ENCODE measurements at places on chromosomes 11 and 22.
A peak's percentile ranks its signal among the peaks of the same experiment; 100 is the strongest.

DNA sequence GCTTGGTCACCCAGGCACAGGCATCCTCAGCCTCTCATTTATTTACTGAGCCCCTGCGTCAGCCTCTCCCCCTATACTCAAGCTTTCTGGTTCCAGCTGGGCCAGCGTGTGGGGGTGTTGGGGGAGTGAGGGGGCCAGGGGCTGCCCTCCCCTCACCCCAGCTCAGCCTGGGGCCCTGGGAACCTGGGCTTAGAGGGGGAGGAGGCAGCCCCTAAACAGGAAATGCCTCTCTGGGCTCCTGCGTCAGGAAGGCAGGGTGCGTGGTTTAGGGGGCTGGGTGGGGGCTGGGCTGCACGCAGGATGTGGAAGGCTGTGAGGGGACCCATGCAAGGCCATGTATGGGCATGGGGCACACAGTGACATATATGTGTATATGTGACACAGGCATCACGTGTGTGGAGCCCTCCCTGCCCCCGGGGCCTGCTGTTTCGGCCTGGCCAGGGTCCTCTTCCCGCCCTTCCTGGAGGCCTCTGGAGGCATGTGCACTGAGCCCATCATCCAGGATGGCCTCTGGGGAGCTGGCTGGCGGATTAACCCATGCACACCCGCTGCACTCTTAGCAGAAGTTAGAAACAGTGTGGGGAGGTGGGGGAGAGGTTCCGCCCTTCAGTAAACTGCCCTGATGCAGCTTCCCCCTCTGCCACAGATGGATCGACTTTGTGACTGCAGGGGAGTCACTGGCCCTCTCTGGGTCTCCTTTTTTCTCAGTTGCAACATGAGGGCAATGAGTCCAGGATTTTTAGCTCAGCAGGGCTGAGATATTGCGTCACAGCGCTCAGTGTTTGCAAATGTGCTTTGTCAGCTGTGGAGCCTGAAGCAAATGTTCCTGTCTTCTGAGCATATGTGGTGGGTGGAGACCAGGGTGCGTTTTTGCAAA lies 1.1 kb upstream of the CD248 start:
- no peak for DNase-seq

- DNase-seq = no peak
Measured at GRCh38 chr22:30028731-30029130, 51.5 kb upstream of the HORMAD2 start.

- DNase-seq = no peak
Measured at GRCh38 chr11:88315981-88316441, 21.5 kb downstream of the CTSC start.

GRCh38 chr11:1410366-1411291 lies 20.9 kb downstream of the BRSK2 start:
- no peak for DNase-seq

DNA sequence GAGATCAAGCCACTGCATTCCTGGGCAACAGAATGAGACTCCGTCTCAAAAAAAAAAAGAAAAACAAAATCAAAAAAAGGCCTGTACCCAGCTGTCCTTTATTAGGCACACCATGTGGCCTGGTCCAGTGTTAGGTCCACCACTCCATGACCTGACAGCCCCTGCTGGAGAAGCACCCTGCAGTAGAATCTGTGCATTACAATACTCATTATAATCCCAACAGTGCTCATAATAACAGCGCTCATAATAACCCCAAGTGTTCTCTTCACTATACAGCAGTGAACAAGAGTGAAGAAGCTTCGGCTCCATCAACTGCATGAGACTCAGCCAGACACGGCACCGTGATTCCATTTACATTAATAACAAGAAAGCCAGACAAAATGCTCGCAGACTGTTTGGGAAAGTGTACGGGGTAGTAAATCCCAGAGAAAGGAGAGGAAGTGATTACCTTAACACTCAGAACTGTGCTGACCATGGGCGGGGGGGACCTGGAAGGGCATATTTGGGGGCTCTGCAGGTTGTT lies 8.9 kb upstream of the EHD1 start:
- no peak for DNase-seq

- no peak for DNase-seq
Measured at GRCh38 chr22:42892571-42893316, 35.7 kb upstream of the ARFGAP3 start.

DNA sequence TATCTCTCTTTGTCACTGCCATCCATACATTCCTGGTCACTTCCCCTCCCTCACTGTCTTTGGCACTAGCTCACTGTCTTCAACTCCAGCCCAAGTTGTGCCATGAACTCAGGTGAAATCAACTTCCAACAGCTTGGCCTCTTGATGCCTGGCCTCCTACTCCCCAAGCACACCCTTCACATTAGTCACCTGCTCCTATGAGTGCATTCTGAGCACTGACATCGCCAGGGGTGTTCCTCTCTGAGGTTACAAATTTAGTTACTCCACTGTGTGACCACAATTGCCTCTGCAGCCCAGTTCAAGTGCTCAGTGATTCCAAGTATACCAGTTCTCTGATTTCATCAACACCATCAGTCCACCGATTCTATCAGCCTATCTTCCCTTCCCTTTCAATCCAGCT lies 10.8 kb downstream of the DRD2 start:
- DNase-seq = no peak

DNA sequence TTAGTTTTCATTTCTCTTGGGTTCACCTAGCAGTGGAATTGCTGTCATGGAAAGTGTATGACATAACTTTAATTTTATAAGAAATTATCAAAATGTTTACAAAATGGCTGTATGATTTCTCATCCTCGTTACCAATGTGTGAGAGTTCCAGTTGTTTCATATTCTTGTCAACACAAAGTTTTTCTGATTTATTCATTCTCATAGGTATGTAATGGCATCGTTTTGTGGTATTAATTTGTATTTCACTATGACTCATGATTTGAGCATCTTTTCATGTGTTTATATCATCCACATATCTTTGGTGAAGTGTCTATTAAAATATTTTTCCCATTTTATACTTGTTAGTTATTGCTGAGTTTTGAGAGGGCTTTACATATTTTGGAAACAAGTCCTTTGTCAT lies 5.5 kb downstream of the FAM111B start:
- no peak for DNase-seq

GRCh38 chr11:3989921-3990290 lies 104.7 kb upstream of the RRM1 start:
- DNase-seq = no peak

GRCh38 chr11:57210781-57211180 lies 26.3 kb downstream of the APLNR start:
- no peak for DNase-seq

DNA sequence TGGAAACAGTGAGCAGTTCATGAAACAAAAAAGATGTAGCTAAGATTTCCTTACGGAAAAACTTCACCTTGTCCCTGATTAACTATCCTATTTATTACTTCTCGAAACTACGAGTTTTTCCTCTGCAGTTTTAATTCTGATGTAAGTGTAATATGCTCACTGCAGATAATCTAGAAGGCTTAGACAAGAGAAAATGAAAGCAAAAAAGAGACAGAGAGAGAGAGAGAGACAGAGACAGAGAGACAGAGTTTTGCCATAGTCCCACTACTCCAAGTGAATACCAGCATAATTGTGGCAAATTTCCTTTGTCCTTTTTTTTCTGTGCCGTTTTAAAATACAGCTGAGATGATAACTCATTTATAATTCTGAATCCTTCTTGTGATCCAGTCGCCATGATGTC lies 24.8 kb downstream of the FSHB start:
- DNase-seq = no peak

GRCh38 chr22:40482391-40482790 lies 112.0 kb downstream of the SGSM3 start:
- DNase-seq = no peak

DNA sequence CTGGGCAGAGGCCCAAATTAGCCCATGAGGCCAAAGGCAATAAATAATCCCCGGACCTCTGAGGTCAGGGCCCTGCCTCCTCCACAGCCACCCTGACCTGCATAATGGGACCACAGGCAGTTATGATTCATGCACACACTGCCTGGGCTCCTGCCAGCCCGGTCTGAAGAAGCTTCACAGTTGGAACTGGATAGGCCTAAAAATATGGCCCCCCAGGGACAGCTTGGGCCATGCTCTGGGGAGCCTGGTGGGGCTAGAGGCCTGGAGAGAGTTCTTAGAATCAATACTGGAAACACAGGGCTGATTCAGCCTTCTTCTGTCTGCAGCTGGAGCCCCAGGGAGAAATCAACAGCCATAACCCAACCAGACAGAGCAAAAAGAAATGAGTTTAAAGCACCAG lies 112.8 kb upstream of the CADM1 start:
- DNase-seq = no peak

DNA sequence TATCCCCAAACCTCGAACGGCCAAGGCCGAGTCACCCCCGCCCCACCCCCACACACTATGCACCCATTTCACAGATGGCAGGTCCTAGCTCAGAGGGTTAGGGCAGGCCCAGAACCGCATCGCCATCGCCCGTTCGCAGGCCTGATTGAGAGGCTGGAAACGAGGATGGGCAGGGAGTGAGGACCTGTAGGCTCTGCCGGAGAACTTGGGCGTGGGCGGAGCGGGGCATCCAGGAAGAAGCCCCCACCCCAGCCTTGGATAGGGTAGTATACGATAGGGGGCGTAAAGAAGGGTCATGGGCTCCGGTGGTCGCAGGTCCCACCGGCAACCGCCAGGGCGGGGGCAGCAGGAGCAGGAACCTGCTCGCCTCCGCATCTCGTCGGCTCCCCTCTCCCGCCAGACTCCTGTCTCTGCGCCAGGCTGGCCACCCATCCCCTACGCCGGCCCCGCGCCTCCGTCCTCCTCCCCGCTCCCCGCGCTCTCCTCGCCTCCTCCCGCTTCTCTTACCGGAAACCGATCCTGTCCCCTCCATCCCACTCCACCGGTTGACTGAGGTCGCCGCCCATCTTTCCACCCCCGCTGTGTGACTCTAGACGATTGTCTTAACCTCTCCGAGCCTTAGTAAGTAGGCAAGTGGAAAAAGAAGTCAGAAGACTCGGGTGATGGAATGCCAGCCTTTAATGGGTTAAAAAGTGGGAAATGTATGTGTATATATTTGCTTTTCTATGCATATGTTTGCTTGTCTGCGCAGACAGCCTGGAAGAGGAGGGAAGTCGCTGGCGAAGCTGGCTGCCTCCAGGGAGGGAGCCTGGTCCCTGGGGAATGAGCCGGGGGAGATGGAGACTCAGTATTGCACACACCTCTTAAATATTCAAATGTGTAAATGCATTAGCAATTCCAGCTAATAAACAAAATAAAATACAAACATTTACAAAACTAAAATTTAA lies 52.8 kb downstream of the CYTH4 start:
- DNase-seq = no peak

GRCh38 chr11:34315394-34315793 lies 42.4 kb downstream of the ABTB2 start:
- no peak for DNase-seq

DNA sequence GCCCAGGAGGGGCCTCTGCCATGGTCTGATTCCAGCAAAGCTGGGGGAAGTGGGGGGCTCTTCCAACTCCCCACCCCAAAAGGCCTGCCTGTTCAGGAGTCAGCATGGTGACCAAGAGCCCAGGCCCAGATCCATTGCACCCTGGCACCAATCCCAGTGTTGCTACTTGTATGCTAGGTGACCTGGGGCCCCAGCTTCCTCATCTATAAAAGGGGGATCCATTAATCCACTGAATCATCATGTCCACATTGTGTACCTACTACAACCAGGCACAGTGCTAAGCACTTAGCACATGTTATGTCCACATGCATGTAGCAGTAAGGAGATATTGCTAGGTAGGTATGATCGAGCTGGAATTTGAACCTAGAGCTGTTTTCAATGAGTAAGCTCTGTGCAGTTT lies 2.0 kb downstream of the SYT12 start:
- no peak for DNase-seq

GRCh38 chr11:77820565-77821348 lies at the start of the genes AAMDC and RSF1:
Gene AAMDC (plus strand): TSS chr11:77821144. CDS start chr11:77842497, 21,353 bp downstream.
Gene RSF1 (minus strand): TSS chr11:77820722. CDS start chr11:77820714, 8 bp downstream.
- peak; percentile 90 for DNase-seq

DNA sequence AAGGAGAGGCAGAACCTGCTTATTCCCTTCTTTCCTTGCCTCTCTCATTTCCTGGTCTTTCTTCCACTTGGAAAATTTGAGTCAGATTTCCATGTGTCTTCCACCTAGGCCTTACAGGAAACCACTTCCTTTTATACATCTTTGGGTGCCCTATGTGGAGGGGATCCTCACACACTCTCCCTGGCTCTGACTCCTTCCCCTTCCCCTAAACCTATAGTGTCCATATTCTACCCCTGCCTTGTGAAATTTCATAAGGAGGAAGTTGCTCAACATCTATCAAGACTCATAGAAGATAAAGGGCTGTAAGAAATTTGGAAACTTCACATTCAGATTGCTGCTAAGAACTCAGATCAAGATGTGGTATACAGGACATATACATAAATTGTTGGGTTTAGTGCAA lies 20.4 kb downstream of the TUG1 start:
- DNase-seq = no peak

DNA sequence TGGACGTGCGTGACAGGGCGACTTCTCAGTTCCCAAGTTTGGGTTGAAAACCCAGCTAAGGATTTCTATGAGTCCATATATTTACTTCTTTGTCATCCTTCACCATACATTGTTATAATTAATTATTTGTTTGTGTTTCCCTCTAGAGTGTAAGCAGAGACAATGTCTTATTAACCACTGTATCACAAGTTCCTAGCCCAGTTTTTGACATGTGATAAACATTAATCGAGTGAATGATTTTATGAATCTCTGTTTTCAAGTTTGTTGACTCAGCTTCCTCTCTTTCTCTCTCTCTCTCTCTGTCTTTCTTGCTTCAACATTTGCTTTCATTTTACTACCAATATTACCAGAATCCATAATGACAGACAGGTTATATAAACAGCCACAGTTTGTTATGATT lies 1259.6 kb upstream of the TENM4 start:
- no peak for DNase-seq

- no peak for DNase-seq
Measured at GRCh38 chr11:104917271-104918112, 19.2 kb upstream of the CASP12 start.

- DNase-seq = no peak
Measured at GRCh38 chr22:46009730-46010129, 32.8 kb upstream of the WNT7B start.

- no peak for DNase-seq
Measured at GRCh38 chr11:35548925-35549561, 23.6 kb upstream of the PAMR1 start.

- no peak for DNase-seq
Measured at GRCh38 chr11:64633555-64634159, 42.6 kb downstream of the SLC22A12 start.

GRCh38 chr11:60875366-60876167 lies 8.2 kb downstream of the ZP1 start:
- DNase-seq = no peak

GRCh38 chr22:37062376-37062675 lies 10.8 kb downstream of the KCTD17 start:
- no peak for DNase-seq

DNA sequence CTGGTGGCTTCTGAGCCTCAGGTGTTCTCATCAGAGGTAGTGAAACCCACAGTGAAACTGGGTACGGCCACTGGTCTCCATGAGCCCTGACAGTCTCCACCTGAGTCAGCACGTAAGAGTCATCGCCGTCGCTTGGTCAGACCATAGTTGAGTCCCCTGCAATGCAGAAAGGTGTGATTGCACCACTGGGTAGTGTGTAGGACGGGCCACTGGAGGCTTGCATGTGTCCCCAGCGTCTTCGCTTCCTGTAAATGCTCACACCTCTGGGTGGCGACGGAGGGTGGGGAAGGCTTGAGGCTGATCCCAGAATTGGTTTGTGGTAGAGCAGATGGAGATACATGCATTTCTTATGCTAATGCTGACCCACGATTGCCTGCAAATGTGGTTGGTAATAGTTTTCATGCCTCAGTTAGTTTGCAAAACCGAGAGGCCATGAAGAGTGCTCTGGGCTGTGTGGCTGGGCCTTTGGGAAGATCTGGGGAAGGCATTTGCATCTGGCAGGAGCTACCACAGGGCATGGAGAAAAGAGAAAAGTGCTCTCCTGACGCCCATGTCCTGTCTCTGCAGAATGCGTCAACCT lies 26.5 kb downstream of the CTTN start:
- DNase-seq = no peak

GRCh38 chr22:23675502-23676415 lies 15.1 kb upstream of the RGL4 start:
- DNase-seq = no peak

All from activated CD4-positive, alpha-beta T cell treated with anti-CD3 and anti-CD28 coated beads, Interleukin-2, amount 50 U/mL, for 24 hours (primary cell).